ENCODE measurements at places on chromosomes 1 and 21.

GRCh38 chr1:25528881-25529517 is 14.4 kb upstream of the LDLRAP1 start:
- no peak for DNase-seq

- DNase-seq, result peak; percentile 46
Observed at GRCh38 chr1:15946571-15947381, 29.1 kb downstream of the ZBTB17 start.

DNA sequence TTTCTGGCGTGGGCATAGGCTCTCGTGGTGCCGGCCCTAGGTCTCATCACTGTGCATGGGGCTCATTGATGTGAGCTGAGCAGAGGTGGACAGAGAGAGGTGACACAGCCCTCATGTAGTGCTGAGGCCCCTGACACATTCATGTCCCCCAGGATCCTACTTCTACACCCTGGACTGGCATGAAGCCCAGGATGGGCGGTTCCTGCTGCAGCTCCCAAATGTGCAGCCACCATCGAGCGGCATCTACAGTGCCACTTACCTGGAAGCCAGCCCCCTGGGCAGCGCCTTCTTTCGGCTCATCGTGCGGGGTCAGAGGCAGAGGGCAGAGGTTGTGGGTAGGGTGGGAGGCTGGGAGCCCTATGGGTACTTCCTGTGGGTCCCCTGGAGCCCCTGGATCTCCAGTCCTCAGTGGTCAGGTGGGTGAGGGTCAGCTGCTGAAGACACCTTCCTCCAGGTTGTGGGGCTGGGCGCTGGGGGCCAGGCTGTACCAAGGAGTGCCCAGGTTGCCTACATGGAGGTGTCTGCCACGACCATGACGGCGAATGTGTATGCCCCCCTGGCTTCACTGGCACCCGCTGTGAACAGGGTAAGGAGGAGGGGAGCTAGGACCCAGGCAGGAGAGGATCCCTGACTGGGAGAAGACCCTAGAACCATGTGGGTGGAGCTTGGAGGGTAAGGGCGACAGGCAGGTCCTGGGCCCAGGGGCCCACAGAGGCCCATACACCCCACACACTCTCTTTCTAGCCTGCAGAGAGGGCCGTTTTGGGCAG is 6.1 kb downstream of the TIE1 start:
- no peak for DNase-seq

- no peak for DNase-seq
Observed at GRCh38 chr1:202804126-202804525, 4.1 kb downstream of the KDM5B start.

DNA sequence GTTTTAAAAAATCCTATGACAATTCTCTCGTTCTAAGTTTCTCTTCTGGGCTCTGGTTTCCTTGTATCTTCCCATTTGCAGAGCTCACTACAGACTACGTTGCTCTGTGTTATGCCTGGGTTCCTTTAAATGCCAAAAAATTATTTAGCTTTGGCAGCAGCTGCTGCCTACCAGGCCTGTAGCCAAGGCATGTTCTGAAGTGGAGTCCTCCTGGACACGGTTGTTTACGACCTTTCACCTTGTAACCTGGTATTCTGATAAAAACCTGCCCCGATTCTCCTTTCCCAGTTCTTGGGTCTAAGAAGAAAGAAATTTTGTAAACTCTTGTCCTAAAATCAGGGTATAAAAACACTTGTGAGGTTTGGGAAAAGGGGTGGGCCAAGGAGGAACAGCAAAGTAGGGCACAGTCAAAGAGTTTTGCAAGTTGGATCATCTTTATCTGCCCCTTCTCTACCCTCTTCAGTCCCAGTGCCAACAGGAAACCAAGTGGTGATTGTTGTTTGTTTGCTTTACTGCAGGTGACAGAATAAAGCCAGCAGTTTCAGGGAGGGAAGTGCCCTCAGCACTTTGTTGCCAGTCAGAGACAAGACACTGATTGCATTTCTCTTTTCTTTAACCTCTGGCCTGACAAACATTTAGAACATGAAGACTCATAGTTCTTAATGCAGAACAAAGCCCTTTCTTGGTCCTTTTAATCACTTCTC is 3.1 kb upstream of the TXNIP start:
- no peak for DNase-seq

GRCh38 chr21:43626390-43626789 is 32.9 kb downstream of the HSF2BP start:
- no peak for DNase-seq

- DNase-seq, result no peak
Observed at GRCh38 chr1:151165281-151165737, 393 bp downstream of the LYSMD1 start.

GRCh38 chr1:156667968-156668709 is 9.1 kb downstream of the NES start:
- no peak for DNase-seq

DNA sequence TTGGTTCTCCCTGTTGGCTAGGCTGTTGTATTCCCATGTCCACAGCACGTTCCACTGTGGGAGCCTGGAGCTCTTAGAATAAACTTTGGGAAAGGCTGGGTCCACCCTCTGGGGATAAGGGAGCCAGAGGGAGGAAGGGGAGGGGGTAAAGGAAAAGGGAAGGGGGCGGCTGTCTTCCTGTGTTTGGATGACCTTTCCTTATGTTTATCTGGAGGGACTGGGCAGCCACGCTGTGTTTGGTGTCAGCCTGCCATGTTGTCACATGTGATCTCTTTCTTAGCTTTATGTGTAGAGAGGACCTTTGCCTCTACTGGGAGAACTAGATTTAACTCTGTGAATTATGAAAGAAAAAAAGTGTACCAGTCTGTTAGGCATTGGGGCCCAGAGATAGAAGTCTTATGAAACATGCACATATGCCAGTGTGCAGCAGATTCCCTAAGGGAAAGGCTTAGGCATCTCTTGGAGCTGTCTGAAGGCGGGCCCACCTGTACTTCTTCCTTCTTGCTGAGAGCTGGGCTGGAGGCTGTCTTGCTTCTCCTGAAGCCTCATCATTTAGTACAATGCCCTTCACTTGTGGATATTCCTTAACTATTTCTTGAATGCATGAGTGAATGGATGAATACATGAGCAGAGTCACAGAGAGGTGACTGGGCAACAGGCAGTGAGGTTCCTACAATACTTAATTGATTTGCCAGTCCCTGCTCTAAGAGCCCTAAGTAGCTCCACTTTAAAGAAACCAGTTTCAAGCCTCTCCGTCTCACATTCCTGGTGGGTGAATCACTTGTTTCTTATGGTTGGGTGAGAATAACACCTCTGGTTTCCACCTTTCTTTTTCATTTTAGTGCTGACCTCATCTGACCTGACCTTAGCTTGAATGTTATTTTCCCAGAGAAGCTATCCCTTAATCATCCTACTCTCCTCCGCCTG is 62.5 kb upstream of the ARHGAP29 start:
- no peak for DNase-seq

DNA sequence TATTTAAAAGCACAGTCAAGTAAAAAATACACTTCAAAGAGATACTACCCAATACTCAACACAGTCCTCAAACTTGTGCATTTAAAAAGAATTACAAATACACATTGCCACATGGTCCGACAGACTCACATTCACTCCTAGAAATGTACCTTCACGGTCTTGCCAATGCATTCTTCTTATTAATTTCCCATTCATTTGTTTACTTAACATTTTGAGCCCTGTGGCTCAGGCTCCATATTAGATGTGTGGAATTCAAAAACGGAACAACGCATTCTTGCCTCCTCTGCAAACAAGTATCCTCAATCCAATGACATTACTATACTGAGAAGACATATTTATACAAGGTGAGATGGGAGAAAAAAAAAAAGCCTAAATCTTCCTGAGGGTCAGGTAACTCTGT is 2.5 kb upstream of the DUSP23 start:
- DNase-seq, result no peak

GRCh38 chr1:207603777-207604176 is 41.2 kb upstream of the CR1L start:
- no peak for DNase-seq

DNA sequence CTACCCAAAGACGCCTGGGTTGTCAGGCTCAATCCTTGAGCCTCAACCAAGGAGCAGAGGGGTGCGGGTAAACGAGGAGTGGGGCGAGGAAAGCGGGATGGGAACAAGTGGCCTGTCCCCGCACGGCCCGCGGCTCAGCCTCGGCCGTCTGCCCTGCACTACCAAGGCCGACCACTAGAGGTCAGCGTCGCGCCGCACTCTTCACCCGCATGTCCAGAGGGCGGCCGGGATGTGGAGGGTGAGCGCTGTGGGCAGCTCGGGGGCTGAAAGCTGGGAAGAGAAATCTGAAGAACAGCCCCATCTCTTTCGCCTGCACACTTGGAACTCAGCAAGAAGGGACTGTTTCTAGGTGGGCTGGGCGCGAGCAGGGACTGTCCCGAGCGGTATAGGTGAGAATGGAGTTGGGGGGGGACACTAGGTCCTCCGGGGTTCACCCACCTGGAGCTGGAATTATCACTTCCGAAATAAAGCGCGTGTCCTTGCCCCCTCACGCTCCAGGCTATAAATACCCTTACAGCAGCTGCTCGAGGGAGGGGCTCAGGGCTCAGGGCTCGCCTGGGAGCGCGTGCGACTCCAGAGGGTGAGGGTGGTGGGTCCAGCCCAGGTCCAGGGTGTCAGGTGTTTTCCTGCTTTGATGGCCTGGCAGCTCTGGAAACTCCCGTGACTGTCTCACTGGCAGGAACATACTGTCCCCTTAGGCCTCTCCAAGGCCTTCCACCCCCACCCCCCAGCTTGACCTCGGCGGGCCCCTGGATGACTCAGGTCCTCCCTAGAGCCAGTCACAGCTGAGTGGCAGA is 9.8 kb downstream of the SLC30A2 start:
- peak; percentile 97 for DNase-seq

DNA sequence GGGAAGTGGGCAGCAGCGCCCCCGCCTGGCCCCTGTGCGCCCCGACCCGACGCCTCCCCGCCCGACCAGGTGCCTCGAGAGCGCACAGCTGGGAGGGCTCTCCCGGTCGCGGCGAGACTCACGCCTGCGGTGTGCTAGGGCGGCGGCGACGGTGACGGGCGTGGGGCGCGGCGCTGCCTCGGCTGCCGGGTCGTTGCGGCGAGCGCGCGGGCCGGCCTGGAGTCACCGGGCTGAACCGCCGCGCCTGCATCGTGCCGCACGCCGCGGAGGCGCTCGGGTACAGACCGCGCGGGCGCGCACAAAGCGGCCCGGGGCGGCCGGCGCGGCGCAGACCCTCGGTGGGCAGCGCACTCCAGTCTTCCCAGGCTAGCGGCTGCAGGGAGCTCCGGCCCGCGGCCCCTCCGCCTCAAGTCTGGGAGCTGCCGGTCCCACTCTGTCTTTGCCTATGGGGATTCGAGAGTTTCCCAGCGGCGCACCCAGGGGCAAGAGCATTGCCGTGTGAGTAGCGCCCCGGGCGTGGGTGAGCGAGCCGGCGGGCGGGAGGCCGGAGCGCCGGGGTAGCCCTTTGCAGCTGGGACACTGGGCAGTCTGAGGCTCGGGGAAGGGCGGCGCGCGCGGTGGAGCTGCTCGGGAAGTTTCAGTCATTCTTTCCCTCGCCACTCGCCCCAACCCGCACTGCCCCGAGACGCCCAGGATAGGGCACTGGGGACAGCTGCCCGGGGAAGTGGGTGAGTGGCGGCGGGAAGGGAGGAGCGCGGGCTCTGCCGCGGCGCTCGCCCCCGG is at the start of gene SLC35F3:
Gene SLC35F3 (plus strand): TSS at position 44 of the 783 bp plus-strand sequence.
- peak; percentile 60 for DNase-seq

DNA sequence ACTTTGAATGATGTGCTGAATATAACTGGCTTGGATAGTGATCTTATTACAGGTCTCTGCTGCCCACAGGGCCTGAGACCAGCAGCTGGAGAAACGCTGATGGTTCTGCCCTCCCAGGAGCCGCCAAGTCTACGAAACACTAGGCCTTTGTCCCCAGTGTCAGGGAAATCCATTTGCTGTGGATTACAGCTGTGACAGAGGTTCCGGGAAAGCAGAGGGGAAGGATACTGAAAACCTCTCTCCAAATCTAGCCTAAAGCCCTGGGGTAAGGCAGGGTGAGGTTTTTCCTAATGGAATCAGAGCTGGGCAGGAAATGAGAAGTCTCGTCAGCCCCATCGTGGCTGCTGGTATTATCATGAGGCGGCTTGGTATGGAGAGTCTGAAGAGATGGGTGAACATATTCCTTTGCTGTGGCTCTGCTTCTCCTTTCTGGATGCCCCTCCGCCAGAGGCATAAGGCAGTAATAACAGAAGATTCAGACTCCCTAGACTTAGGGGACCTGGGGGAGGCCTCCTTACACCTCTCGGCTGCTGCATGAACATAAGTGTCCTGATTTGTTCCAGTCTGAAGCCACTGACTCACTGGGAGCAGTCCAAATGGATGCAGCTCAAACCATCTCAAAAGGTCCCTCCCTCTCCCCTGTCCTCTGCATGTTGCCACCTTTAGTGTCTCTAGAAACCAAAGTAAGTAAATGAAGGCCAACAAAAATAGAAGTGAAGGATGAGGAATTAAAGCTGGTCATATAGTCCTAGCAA is 48.1 kb downstream of the PHC2 start:
- no peak for DNase-seq

DNA sequence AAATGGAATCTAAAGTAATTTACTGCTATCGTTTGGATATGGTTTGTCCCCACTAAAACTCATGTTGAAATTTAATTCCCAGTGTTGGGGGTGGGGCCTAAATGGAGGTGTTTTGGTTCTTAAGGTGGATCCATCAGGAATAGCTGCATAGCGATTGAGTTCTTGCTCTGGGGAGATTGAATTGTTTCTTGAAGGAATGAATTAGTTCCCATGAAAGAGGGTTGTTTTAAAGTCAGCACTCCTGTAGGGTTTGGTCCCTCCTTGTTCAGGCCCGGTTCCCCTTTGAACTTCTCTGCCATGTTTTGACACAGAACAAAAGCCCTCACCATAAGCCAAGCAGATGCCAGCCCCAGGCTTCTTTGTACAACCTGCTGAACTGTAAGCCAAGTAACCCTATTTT is 170.9 kb downstream of the COL11A1 start:
- no peak for DNase-seq

DNA sequence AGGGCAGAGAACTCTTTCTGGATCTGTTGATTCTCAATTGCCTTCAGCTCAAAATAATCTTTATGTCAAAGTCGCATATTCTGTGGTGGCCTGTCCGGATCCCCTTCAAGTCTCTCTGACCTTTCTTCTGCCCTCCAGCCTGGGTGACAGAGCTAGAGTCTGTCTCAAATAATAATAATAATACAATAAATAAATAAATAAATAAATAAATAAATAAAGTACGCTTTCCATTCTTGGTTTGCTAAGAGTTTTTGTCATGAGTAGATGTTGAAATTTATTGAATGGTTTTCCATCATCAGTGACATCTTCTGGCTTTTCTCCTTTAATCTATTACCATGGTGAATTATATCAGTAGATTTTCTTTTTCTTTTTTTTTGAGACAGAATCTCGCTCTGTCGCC is 30.7 kb downstream of the ERRFI1 start:
- DNase-seq, result no peak

- DNase-seq, result no peak
Observed at GRCh38 chr1:159612211-159612885, 24.7 kb downstream of the APCS start.

GRCh38 chr1:21189906-21190500 is 13.3 kb upstream of the EIF4G3 start:
- no peak for DNase-seq
